ENCODE measurements at places on chromosomes 2 and 18.

DNA sequence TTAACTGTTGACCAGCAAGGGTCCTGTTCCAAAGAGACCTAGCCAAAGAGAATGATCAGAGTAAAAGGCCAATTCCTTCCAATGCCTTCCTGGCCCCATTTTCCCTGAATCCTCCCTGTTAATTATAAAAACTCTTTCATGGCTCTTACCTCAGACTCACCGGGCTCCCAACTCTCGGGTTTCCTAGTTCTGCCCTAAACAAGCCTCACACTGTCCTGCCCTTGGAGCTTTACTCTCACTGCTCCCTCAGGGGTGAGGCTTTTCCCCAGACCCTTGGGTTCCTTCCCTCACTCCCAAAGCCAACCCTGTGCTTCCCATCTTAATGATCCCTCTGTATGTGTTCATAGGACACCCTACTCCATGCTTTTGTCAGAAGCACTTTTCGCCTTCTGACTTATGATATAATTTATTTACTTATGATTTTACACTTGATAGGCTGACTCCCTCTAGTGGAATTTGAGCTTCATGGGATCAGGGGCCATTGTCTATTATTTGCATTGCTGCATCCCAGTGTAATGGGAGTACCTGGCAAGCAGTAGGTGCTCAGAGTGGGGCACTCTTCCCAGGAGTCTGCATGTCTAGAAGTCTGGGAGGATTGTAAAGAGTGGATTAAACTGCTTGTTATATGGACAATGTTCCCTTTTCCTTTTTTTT, 29.9 kb upstream of the ZNG1B start:
- peak; percentile 21 for DNase-seq

DNA sequence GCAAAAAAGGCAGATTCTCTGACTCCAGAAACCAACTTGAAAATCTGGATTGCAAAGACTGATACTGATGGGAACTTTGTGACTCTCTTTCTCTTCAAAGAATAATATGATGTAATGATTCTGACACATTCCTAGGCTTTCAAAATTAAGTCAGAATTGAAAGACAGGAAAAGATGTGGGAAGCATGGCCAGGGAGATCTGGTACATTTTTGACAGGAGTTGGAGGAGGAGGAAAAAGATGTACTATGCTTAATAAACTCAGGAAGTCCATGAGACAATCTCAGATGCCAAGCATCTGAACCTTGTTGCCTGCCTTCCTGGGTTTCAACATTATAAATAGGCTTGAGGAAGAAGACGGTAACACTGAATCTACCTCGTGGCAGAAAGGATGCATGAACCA, 34.2 kb downstream of the KLF7 start:
- DNase-seq: no peak

DNA sequence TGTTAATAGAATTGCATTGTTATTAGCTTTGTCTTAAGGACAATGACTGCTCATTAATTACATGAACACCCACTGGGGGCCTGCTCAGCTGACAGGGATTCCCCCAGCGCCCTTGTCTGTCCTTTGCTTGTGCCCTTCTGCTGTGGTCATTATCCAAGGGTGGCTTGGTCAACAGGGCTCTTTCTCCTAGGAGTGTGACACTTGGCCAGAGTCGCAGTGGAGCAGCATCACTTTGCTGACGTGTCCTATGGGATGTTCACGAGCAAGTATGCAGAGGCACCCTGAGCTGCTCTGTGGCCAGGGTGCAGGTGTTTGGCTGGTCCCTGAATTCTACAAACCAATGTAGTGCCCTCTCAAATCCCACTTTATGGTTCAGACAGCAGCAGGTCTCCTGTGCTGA, 46.0 kb downstream of the PTGR3 start:
- DNase-seq: no peak

- DNase-seq: no peak
These were observed 711 bp downstream of the GPR17 start for GRCh38 chr2:127646487-127647241.
